ENCODE measurements at places on chromosomes 5 and 9.
A peak's percentile ranks its signal among the peaks of the same experiment; 100 is the strongest.

DNA sequence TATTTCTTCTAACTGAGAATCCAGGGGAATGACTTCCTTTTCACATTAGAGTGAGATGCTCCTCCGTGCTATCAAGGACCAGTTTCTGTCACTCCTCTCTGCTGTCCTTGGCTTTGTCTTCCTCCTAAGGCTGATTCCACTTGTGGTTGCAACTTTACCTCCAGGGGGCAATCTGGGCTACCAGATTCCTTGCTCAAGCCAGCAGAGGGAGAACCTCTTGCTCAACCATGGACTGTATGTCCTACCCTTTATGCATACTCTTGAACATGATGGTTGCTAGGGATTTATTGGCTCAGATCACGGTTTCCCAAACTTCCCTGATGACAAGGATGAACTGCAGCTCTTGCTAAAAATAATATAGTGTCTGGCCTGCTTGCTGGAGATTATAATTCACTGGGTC, 24.0 kb downstream of the NNT start:
- DNase-seq = no peak

DNA sequence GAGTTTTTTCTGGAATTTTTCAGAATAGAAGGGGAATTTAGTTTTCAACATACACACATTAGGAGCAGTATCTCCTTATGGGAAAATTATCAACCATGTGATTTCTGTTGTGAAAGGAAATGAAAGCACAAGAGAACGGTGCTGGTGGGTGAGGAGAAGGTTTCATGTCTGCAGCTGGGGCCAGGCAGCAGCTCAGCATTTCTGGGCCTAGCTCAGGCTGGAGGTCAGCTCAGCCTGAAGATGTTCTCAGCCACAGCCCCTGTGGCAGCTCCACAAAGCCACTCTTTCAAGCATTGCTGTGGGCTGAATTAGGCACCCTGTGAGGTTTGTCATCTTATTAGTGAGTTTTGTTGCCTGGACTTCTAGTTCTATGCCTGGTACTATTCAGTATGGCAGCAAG, 90.3 kb downstream of the DIRAS2 start:
- DNase-seq = peak; percentile 39

- DNase-seq = peak; percentile 88
Measured at GRCh38 chr5:139664086-139664693, 16.0 kb downstream of the CXXC5 start.

DNA sequence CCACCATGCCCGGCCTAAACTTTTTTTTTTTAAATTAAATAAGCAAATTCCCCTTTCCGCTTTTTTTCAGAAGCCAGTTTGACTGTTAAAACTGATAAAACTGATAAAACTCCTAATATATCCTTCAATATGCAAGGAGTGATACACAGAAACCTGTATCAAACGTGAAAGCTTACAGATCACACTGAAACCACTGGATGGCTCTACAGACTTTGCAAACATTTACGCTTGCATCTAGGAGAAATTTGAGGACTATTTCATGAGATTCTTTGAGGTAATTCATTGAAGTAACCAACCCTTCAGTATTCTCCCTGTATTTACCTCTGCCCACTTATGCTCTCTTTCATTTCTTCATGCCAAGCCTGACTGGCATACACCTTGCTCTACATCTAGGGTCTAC, 40.6 kb upstream of the CHD1 start:
- no peak for DNase-seq

DNA sequence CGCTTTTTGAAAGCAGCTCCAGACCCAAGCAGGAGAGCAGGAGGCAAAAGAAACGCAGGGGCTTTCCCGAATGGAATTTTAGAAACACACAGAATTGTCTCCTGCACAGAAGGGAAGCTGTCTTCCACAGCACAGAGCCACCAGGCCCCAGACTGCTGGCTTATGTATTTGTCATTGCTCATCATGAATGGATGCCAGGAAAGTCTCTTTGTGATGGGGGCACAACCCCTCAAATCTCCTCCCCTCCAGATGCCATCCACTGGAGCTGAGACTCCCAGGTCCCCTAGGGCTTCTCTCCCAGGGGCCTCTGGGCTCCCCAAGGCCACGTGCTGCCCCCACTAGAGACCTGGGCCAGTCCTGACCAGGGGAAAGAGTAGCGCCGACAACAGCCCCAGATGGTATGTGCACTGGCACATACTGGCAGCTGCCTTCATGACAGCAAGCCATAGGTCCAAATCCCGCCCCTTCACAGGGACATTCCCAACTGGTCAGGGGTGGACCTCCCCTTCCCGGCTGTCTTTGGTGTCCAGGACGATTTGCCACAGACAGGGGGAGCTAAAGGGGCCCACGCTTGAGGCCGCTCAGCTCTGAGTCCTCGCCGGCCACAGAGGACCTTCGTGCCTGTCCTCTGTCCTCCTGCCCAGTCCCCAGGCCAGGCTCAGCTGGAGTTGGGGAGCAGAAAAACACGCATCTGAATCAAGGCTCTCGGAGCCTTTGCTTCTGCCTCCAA, 127.8 kb downstream of the KCNIP1 start:
- no peak for DNase-seq

DNA sequence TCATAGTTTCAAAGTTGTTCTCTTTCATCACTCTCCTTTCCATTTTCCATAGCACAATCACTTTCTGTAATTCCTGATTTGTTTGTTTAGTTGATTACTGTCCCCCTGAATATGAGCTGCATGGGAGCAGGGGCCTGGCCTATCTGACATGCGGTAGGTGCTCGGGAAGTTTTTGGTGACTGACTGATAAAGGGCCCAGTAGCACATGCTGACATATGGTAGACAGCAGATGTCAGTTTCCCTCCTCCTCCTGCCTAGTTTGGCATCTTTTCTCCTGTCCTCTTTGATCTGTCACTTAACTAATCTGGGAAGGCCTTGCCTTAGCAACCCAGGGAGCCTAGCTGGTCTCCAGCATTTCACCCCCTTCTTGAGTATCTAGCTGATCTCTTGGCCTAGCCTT, 14.4 kb downstream of the GALNT12 start:
- no peak for DNase-seq

GRCh38 chr9:110742741-110743371, 74.3 kb downstream of the MUSK start:
- no peak for DNase-seq

GRCh38 chr5:116942622-116943021, 368.0 kb upstream of the SEMA6A start:
- DNase-seq = no peak

DNA sequence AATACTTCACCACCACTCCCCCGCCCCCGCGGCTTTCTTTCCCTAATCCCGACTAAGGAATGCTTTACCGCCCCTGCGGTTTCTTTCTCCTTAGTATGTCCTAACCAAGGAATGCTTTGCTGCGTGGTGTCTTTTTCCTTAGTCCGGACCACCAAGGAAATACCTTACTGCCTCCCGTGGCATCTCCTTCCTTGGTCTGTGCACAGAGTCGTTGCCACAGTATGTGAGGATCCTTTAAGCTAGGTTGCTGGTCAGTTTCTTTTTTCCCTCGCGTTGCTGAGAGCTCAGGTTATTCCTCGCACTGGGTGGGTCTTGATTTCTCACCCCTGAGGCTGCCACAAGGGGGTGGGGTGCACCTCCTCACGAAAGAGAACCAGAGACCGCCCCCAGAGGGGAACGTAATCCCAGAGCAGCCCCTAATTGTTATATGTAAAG, 309.4 kb downstream of the NR3C1 start:
- no peak for DNase-seq

GRCh38 chr5:124576848-124577409, 169.5 kb downstream of the ZNF608 start:
- DNase-seq = no peak

DNA sequence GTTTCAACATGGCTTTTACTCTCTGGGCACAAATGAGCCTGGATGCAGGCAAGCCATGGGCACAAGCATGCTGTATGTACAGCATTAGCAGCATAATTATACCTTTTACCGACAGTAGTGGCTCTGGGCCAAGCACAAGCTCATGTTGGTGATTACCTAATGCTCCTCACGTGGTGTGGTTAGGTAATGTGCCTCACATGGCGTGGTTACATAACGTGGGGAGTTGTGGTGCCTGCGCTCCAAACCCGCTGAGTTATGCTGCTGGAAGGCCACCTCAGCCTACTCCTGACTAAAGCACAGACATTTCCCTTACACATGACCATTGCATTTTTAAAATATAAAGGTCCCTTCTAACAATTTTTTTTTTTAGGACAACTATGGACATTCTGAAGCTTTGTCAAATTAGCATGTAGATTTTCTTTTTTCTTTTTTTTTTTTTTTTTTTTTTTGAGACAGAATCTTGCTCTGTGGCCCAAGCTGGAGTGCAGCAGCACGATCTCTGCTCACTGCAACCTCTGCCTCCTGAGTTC, 794.0 kb downstream of the EFNA5 start:
- DNase-seq = no peak

DNA sequence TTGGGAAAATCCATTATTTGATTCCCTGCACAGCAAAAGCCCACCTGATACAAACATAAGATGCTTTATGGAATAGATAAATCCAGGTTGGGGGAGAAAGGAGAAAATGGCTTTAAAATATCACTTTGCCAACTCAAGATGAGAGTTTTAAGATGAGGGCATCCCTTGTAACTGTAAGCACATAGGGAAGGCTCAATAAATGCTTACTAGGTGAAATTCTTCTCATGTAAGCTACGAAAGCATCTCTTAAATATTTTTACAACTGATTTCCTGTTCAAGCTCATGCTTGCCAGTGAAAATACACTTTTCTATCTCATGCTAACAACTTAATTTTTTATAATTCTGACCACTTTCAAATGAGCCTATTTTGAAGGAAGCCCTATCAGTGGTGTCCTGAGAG, 11.5 kb downstream of the CDH6 start:
- no peak for DNase-seq

DNA sequence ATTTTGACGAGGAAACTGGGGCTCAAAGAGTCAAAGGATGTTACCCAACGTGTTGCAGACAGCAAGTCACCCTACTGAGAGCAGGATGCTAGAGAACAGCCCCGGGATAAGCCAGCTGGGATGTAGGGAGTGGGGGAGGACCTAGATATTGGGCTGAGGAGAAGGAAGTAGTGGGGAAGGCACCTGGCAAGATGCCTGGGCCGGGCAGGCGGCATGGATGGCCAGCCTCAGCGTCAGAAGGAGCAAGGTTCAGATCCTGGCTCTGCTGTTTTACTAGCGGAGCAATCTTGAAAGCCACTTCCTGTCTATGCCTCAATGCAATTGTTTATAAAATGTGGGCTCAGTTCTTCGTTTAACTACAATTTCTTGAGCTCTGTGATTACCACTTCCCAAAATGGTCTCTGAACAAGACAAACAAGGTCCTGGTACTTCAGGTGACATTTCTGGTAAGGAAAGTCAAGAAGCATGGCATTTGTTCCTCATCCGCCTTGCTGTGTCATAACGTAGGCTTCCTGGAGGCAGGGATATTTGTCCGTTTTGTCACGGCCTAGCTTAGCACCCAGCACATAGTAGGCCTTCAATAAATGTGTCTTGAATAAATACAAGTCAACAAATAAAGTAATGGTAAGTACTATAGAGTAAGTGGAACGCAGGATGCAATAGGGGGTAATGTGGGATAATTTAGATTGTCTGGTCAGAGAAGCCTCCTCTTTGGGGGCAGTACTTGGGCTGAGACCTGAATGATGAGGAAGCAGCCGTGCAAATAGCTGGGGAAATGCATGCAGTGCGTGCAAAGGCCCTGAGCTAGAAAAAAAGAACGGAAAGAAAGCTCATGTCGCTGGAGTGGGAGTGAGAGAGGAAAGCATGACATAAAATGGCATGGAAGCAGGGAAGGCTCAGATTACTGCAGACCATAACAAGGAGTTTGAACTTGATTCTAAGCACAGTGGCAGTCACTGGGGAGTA, 70.5 kb downstream of the SMIM23 start:
- no peak for DNase-seq

- no peak for DNase-seq
Measured at GRCh38 chr5:147751156-147751830, 31.2 kb downstream of the JAKMIP2 start.

- DNase-seq = no peak
Measured at GRCh38 chr5:126736141-126736540, 40.8 kb upstream of the LMNB1 start.

DNA sequence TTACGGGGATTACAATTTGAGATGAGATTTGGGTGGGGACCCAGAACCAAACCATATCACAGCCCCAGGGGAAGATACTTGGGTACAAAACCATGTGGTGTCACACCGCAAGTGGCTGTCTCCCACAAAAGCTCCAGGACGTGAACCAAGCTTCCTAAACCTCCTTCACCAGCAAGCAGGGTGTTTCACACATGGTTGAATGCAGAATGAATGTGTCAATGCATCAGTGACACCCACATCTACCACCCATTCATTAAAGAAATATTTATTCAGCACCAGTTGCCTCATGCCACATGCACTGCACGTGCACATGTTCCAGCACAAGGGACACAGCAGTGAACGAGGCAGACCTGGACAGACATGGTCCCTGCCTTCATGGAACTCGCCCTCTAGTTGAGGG, 70.9 kb upstream of the SPOCK1 start:
- DNase-seq = no peak

DNA sequence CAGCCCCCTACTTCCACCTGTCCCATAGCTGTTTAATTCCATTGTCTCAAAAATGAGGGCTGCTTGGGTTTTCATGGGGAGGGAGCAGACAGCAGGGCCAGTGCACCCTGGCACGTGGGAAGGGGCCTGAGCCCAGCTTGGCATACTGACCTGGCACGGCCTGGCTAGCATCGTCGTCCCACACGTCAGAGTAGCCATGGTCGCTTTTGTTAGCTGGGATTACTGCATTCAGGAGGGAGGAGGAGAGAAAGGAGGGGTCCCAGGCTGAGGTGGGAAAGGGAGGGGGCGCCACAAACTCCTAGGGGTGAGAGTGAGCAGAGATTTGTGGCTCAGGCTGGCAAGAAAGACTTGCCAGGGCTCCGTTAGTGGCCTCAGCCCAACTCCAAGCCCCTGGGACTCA, 21.1 kb upstream of the CYSTM1 start:
- DNase-seq = no peak

DNA sequence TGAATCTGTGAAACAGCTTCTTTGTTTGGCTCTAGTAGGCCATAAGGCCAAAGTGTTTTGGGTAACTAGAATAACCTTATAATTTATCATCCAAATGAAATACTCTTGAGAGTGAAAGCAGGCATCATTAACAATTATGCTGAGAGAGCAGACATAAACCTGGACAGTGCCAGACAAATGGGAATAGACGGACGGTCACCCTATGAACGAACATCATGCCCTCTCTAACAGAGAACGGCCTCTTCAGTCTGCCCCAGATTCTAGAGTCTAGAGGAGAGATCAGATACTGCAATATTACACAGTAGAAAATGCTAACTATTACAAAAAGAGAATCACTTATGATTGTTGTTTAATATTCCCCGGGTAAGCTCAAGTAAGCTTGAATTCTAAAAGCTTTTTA, 68.5 kb downstream of the APBA1 start:
- DNase-seq = no peak
